ENCODE measurements at places on chromosomes 6 and 20. TPM values are rescaled to one million over a fixed set of nuclear protein-coding genes. Genes with fewer than 3 reads are reported as not detected.

- no peak for DNase-seq
Observed at GRCh38 chr6:13358511-13358910, 30.2 kb upstream of the TBC1D7 start.

Gene FOXS1
- total RNA-seq, result 0.98 TPM

- DNase-seq, result no peak
Observed at GRCh38 chr6:528989-529388, 127.9 kb downstream of the HUS1B start.

Gene NKX2-4
- not detected for total RNA-seq

GRCh38 chr6:125700581-125701353 lies 48.7 kb upstream of the HEY2 start:
- DNase-seq, result no peak

Gene SMLR1
- total RNA-seq, result not detected

DNA sequence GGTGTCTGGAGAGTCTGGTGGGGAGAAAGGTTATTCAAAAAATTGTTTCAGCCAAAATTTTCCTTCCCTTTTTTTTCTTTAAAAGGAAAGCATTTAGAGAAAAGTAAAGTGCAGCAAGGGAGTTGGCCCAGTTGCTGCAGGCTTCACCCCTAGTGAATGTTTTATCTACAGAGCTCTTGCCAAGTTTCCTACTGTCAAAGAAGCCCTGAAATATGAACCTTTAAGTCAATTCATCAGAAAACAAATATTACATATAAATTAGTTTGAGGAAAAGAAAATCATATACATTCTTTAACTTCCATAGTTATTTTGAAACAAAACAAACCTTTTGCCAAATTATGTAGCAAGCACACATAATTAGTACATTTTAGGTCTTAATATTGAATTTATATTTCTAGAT lies 25.0 kb upstream of the HMGCLL1 start:
- DNase-seq, result no peak

GRCh38 chr20:6852478-6852877 lies 85.0 kb downstream of the BMP2 start:
- no peak for DNase-seq

Gene ARFGEF3
- 22.0 TPM for total RNA-seq

- DNase-seq, result no peak
Observed at GRCh38 chr6:157604816-157605215, 218.2 kb upstream of the SNX9 start.

DNA sequence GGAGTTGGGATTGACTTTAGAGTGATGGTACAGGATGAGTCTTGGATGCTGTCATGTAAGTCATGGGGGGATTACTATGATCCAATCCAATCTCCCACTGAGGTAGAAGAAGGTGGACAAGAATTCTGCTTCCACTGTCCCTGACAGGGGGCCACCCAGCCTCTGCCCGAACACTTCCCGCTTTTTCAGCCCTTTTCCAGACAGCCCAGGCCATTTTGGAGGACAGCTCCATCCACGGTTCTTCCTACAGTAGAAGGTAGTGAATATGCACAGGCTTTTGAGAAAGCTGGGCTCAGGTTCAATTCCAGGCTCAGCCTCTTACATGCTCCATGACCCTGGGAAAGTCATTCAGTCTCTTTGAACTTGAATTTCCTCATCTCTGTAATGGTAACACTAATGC lies 31.0 kb downstream of the TRERF1 start:
- no peak for DNase-seq

DNA sequence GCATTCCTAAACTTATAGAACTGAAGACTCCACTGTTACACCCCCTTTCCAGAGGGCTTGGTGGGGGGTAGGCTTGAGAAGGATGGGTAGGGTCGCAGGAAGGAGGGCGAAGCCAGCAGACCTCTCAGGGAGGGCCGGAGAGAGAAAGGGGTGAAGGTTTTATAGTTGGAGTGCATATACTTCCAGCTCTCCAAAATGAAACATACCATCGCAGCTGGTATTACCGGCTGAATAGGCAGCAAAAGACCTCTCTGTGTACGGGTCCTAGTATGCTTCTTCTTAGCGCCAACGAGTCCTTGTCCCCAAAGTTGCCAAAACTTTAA lies 1.0 kb upstream of the VGLL2 start:
- no peak for DNase-seq

DNA sequence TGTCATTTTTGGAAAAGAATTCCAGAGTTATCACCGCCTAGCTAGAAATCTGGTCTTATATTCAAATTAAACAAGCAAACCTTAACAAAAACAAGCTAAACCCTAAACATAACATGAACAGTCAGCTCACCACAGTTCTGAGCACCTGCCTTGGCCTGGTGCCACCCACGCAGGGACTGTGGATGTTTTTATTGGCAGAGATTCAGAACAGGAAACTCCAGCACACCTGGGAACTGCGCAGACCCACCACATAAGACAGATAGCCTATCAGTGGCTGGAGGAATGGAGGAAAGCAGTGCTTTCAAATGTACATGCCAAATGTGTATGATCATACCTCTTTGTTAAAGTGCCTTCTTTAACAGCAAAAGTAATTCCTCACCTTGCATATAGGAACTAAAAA lies 8.9 kb downstream of the SLC16A10 start:
- no peak for DNase-seq

Gene RIMS1
- total RNA-seq, result 2.6 TPM

Gene MUC22
- total RNA-seq, result not detected

DNA sequence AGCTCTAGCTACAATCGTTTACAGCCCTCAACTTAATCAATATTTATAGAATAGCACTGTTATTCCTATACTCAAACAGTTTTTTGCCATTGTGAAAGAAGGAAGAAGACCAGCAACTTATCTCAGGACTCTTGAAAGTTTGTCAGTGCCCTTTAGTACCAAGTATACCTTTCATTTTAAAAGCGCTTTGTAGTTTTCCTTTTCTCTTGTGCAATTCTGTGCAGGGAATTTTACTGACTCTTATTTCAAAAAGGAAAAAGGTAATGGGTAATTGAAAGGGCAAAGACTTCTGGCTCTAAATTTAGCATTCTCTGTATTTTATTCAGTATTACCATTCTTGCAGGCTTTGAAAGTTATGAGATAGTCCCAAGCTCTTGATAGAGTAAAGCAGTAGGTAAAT lies 16.8 kb upstream of the RHAG start:
- no peak for DNase-seq

Gene DAAM2
- 41.3 TPM for total RNA-seq
